H54 (cell line): ENCODE measurements at places on chromosomes 16 and 17.

- DNase-seq: no peak
These were observed 20.4 kb upstream of the CDYL2 start for GRCh38 chr16:80824623-80825364.

DNA sequence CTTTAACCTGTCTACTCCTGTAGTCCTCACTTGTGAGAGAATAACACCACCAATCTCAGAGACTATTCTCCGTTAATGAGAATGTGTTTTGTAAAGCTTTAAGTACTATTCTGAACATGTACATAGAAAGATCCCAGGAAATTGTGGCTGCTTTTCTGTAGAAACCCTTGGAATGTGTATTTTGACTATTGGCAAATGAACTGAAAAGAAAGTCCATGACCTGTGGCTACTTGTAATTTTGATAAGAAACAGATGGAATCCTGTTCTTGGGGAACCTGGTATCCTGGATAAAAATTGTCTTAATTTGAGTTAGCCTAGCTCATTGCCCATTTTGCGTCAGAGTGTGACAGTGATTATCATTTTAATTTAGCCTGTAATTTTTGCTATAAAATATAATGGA, 9.1 kb downstream of the CTCF start:
- DNase-seq: no peak

DNA sequence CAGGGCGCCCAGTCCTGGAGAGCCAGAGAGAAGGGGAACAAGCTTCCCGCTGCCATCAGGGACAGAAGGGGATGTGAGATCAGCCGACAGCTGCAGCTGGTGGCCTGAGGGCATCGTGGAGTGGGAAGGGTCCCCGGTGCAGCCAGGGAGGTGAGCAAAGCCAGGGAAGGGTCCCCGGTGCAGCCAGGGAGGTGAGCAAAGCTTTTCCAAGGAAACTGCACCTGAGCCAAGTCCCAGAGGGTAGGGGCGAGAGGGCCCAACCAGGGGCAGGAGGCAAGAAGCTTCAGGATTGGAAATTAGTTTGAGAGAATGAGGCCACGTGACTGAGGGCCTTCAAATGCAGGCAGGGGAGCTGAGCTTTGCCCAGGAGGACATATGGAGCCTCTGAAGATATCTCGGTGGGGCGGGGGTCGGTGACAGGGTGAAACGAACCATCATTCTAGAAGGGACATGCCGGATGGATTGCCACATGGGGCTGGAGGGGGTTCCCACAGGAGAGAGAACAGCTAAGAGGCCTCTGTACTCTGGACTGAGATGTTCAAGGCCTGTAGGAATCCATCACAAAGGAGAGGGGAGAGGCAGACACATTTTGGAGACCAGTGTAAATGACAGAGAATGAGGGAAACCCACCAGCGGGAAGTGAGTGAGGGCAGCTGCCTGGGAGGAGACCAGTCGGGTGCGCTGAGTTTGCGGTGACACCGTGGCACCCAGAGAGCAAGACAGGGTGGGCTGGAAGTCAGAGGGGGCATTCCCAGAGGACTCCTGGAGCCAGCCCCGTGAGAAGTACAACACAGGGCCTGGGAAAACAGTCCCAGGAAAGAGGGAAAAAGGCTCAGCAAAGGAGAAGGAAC, 31.4 kb upstream of the RPH3AL start:
- DNase-seq: no peak

GRCh38 chr16:13848795-13849194, 71.2 kb upstream of the ERCC4 start:
- DNase-seq: no peak

- DNase-seq: no peak
These were observed 45.4 kb downstream of the WSB1 start for GRCh38 chr17:27339198-27339835.

DNA sequence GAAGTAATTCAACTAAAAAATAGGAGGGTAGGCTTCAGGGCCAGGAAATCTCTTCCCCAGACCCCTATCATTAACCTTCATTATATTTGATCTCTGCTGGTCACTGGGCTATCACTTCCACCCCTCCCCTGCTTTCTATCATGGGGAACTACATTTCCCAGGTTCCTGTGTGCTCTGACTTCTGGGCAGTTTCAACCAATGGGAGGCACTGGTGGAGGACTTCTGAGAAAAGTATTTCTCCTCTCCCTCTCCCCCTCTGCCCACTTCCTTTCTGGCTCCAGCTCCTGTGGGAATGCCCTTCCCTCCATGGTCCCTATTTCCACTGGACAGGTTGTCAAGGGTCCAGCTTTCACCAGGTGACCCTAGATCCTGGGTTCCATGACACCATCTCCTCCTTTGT, 364.4 kb downstream of the C16orf95 start:
- DNase-seq: peak; percentile 59

GRCh38 chr17:8494506-8495111, 58.9 kb downstream of the NDEL1 start:
- no peak for DNase-seq

DNA sequence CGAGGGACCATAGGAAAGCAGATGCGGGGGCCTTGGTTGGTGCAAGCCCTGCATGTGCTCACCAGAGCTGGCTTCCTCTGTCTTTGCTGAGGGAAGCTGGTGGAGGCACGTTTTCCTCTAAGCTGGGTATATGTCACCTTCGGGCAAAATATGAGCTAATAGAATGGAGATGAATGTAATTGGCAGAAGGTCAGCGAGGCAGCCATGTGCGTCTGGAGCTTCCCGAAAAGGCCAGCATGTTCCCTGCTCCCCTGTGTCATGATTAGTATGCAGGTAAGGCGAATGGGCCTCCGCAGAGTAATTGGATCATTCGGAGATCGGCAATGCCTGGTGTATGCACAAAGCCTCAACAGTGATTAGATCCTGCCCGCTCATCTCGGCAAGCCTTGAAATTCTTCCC, 806.2 kb upstream of the EEF2KMT start:
- DNase-seq: no peak

GRCh38 chr16:88017587-88018101, 66.4 kb downstream of the BANP start:
- no peak for DNase-seq

- no peak for DNase-seq
These were observed 201.6 kb upstream of the SOX9 start for GRCh38 chr17:71919186-71919585.

DNA sequence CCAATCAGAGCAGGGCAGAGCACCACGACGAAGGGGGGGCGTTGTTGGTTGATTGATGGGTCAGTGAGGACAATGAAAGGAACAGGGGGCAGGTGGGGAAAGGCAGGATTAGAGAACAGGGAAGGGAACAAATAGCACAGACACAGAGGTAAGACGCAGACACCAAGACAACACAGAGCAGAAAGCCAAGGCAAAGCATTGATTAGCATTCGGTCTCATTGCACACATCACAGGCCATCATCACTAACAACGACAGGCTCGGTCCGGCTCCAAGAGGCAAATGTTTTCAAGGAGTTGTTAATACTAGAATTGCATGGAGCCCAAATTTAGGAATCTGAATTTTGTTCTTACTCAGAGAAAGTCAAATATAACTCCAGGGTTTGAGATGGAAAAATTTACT, 34.6 kb upstream of the TRAP1 start:
- DNase-seq: no peak

DNA sequence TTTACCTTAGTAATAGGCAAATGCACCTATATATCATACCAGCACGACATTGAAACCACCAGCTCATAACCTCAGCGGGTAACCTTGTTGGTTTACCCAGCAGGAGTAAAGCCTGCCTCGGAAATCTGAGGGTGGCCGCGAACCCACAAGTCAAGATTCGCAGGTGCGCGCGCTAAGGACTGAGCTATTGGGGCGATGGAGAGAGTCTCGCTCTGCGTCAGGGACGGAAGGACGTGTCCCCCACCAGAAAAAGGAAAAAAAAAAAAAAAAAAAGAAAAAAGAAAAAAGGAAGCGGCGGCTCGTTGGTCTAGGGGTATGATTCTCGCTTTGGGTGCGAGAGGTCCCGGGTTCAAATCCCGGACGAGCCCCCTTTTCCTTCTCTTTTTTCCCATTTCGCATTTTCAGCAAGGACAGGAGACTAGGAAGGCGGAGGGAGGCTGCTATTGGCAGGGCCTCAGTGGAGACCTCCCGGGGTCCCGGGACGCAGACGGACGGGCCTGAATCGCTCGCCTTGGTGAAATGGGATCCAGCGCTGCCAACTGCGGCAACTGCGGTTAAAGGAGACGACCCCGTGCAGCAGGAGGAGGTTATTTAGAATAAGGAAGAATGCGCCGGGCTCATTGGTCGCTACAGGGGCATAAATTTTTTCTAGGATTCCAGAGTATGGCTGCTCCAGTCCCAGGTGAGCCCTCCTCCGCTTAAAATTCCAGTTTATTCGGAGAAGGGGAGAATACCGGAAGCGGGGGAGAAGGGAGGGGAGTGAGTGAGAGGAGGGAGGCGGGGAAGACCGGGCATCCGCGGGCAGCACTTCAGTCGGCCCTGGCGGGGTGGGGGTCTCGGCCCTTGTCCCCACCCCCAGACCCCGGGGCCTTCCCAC, at the start of gene OR1F1:
TSS of gene OR1F1 (plus strand) at position 407 of the 877 bp plus-strand sequence.
- peak; percentile 44 for DNase-seq

- DNase-seq: no peak
These were observed 69.5 kb upstream of the CIBAR2 start for GRCh38 chr16:85181739-85182129.

DNA sequence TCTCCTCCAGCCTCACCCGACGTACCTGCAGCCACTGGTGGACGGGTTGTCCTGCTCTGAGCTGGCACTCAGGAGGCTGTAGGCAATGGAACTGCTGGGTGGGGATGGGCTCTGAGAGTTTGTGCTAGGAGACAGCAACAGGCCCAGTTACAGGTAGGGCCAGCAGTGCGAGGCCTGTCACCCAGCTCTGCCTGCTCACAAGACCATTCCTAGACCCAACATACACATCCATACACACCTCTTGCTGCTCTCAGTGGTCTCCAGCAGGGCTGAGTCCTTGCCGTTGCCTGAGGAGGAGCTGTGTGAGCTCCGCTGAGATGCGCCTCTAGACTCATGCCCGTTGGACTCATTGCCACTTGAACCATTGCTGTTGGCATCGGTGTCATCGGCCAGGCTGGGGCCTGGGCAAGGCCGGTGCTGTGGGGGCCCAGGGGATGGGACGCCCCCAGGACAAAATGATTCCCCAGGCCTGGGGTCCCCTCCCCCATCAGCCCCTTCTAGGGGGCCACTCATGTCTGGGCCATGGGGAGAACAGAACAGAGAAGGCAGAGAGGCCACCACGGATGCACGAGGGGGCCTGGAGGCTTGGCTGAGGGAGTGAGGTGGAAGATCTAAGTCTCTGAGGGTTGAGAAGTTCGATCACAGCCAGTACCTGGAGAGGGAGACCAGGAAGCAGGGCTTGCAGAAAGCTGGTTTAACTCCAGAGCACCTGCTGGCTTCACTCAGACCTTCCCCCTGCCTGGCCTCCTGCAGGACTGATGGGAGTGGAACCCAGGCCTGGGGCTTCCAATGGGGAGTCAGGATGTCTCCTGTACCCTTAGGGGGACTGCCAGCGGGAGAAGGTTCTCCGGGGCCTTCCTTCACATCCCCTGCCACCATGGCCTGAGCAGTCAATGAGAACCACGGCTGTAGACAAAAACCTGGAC, 1.7 kb downstream of the PER1 start:
- no peak for DNase-seq

DNA sequence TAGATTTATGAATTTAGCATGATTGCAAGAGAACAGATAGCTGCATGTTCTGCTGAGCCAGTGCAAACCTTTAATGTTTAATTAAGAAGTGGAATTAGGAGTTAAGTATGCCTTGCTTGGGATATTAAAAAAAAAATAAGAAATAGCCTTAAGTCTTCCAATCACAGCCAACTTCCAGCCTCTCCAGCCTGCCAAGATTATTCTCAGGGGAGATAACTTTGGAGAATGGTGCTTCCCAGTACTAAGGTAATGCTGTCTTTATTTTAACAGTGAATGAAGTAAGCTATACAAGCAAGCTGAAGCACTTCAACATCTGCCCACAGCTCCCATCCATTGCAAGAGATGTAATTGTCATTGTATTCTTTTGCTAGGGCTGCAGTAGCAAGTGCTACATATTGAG, 389.5 kb upstream of the ASIC2 start:
- no peak for DNase-seq

DNA sequence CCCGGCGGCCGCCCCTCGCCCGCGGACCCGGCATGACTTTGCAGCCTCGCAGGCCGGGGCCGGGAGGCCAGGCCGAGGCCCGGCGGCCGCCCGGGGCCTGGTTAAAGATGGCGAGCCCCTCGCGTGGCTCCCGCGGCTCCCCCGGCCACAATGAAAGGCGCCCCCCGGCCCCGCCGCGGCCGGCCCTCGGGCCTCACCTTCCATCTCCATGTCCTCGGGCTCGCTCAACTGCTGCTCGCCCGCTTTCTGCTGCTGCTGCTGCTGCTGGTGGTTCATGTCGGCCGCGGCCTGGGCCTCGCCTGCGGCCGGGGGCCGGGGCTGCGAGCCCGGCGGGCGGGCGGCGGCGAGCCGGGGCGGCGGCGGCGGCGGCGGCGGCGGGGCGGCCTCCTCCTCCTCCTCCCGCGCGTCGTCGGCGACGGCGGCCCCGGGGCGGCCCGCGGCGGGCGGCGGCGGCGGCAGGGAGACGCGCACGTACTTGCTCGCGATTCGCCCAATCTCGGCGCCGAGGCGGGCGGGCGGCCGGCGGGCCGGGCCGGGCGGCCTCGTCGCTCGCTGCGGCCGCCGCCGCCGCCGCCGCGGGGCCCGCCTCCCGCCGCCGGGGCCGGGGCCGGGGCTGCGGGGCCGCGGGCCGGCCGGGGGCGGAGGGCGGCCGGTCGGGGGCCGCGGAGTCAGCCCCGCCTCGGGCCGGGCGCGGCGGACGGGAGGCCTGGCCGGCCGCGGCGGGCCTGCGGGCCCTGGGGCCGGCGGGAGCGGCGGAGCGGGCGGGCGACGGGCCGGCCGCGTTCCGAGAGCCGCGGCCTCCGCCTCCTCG, 491 bp downstream of the USP7 start:
- DNase-seq: no peak

GRCh38 chr17:41896726-41897125, 22.0 kb downstream of the ACLY start:
- no peak for DNase-seq

DNA sequence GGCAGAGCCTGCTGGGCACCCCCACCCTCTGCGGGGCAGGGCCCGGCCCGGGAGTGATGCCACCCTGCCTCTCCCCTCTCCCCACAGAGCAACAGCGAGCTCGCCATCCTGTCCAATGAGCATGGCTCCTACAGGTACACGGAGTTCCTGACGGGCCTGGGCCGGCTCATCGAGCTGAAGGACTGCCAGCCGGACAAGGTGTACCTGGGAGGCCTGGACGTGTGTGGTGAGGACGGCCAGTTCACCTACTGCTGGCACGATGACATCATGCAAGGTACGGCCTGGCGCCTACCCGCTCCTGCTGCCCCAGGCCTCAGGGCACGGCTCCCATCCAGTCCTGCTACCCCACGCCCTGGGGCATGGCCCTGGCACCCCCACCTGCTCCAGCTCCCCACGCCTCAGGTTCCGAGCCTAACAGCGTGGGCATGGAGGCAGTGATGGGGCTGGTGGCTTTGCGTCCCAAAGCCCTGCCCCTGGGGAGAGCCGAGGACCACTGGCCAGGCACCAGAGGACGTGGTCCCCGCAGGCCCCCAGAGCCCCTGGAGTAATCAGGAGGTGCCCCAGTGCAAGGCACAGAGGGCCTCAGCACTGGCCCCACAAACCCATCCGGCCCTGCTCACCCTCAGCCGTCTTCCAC, 38.4 kb downstream of the TSC2 start:
- no peak for DNase-seq
